Large intestine (tissue), 12 donors: ENCODE measurements at places on chromosomes 4 and X. TPM values are rescaled to one million over a fixed set of nuclear protein-coding genes. Genes with fewer than 3 reads are reported as not detected.
A peak's percentile ranks its signal among the peaks of the same experiment; 100 is the strongest.

The PLAC1 gene
- polyA plus RNA-seq: 0.04 TPM

The SLC25A14 gene
- polyA plus RNA-seq: 22.2 TPM

GRCh38 chrX:131045726-131046125 is 12.4 kb upstream of the ARHGAP36 start:
- H3K4me3 ChIP-seq: no peak overlapping the region
- no peak overlapping the region for H3K27ac ChIP-seq

DNA sequence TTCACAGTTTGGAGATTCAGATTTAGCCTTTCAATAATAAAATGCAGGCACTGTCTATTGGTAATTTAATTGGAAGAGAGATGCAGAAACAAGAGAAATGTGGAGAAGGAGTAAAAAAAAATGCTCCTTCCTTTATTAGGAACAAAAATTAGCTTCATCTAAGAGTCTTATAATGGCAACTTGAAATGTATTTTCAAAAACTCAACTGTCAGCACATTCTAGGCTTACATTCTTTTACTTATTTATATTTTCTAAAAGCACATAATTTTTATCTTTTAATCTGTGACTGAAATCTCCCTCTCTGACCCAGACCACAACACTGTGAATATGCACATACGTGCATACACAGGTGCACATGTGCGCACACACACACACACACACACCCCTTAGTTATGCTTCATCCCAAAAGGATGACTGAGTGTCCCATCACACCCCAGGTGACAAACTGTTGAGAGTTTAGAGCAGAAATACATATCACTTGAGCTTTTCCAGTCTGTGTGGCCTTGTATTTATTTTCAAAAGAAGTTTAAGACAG is 29.7 kb downstream of the NR3C2 start:
- no peaks in the 10 kb centered on the region for H3K36me3 ChIP-seq
- H3K27ac ChIP-seq: no peak overlapping the region
- H3K27me3 ChIP-seq: no peaks in the 10 kb centered on the region

The GAGE1 gene
- not detected for polyA plus RNA-seq

The FGFBP1 gene
- polyA plus RNA-seq: 0.16 TPM

The PAGE2B gene
- polyA plus RNA-seq: 0.57 TPM

DNA sequence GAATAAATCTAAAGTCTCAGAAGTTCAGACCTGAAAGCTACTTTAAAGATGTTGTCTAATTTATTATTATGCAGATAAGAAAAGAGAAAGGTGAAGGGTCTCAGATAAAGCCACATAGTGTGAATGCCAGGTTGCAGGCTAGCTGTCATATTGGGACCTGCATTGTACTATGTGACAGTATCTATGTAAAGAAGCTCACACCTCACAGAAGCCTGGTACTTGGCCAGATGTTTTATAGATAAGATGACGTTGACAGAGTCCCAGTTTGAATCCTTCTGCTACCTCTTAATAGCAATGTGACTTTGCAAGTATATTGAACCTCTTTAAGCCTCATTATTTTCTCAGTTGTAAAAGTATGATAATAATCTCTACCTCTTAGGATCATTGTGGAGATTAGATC is 227.0 kb downstream of the SPRY1 start:
- H3K27ac ChIP-seq: no peak overlapping the region
- peaks cover 6% of the 10 kb centered on the region for H3K4me1 ChIP-seq
- DNase-seq: no peak
- no peaks in the 10 kb centered on the region for H3K36me3 ChIP-seq
- no peaks in the 10 kb centered on the region for H3K27me3 ChIP-seq

DNA sequence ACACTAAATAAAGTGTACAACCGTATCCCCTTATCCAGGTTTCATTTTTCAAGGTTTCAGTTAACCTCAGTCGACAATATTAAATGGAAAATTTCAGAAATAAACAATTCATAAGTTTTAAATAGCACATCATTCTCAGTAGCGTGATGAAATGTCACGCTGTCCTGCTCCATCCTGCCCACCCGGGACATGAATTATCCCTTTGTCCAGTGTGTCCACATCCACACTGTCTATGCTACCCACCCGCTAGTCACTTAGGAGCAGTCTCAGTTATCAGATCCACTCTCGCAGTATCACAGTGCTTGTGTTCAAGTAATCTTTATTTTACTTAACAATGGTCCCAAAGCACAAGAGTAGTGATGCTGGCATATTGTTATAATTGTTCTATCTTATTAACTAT is 54.7 kb downstream of the FRYL start:
- H3K4me1 ChIP-seq: no peaks in the 10 kb centered on the region
- no peak overlapping the region for H3K4me3 ChIP-seq
- H3K27ac ChIP-seq: no peak overlapping the region
- H3K36me3 ChIP-seq: peaks cover 2% of the 10 kb centered on the region
- no peak for DNase-seq

DNA sequence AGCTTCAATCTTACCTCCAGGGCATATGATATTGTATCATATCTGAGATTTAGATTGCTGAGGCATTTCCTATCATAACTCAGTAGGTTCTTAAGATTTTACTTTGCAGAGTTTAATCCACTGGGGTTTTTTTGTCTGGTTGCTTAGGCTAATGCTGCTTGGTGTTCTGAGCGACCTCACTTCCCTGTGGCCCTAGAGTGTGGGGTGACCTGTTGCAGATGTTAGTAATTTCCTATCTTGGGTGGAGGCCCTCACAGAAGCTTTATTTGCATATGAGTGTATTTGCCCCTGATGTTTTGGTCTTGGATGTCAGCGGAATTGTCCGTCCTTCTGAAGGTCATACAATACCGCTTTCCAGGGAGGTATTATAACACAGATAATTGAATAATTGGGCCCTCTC is 137.1 kb downstream of the NDST3 start:
- H3K4me1 ChIP-seq: no peaks in the 10 kb centered on the region
- no peak overlapping the region for H3K4me3 ChIP-seq
- no peak overlapping the region for H3K27ac ChIP-seq

The CXorf65 gene
- polyA plus RNA-seq: 1.1 TPM

- H3K27ac ChIP-seq: no peak overlapping the region
- DNase-seq: no peak
- no peaks in the 10 kb centered on the region for H3K27me3 ChIP-seq
- no peak overlapping the region for H3K4me3 ChIP-seq
- no peaks in the 10 kb centered on the region for H3K36me3 ChIP-seq
These were observed 281.3 kb upstream of the FTHL17 start for GRCh38 chrX:31353095-31353494.

The GDPD2 gene
- 19.9 TPM for polyA plus RNA-seq

DNA sequence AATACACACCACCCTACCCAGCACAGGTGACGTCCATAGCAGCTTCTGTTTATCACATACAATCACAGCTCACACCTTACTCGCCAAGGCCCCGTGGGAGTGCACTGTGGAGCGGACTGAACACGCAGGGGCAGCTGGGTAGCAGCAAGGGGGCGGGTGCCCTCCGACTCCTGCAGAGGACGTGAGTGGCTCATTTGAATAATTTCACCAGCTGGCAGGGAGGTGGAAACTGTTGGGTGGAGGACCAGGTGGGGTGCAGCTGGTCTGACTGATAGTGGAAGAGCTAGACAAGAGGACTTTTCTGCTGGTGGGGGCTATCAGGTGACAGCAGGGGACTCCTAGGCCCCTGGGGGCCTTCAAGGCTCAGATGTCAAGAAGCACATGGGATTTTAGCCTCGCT is 16.3 kb downstream of the MAN2B2 start:
- H3K27me3 ChIP-seq: no peaks in the 10 kb centered on the region
- H3K27ac ChIP-seq: no peak overlapping the region
- no peak overlapping the region for H3K4me3 ChIP-seq
- DNase-seq: no peak

DNA sequence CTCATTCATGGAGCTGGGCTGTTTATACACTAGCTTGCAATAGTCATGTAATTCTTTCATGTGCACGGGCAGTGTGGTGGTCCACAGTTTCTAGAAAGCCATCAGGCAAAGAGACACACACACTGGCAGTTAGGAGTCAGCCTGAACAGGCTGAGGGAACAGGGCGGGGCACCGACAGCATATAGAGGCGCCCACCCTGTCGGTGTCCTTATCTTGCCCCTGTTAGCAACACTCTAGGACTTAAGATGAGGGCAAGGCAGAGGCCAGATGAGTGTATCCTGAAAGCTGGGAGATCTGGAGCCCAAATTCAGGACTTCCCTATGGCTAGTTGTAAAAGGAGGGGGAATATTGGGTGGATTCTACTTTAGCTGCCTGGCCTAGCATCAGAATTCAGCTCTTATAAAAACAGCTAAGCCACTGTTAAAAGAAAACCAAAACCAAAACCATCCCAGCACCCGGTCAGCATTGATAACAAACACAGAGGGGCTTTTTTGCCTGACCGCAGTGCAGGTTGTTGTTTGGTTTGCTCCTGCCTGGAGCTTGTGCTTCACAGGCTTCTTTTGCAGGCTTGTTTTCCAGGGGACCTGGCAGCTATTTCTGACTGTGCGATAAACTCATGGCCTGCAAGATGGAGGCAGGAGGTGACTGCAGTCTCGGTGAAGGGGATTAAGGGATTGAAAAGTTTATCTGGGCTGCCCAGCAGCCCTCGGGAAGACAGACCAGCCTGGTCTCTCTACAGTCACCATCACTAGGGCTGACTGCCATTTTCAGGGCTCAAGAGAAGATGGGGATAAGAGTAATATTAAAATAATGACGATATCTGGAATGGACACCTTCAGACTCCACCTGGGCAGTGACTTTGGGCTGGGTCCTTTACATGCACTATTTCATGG is 638.9 kb downstream of the MID1IP1 start:
- H3K4me1 ChIP-seq: peaks cover 31% of the 10 kb centered on the region
- no peak overlapping the region for H3K4me3 ChIP-seq
- H3K27ac ChIP-seq: peak overlapping the region; percentile 15
- DNase-seq: no peak
- H3K36me3 ChIP-seq: no peaks in the 10 kb centered on the region

GRCh38 chr4:13452927-13453579 is 31.1 kb downstream of the RAB28 start:
- H3K27ac ChIP-seq: no peak overlapping the region
- DNase-seq: no peak

DNA sequence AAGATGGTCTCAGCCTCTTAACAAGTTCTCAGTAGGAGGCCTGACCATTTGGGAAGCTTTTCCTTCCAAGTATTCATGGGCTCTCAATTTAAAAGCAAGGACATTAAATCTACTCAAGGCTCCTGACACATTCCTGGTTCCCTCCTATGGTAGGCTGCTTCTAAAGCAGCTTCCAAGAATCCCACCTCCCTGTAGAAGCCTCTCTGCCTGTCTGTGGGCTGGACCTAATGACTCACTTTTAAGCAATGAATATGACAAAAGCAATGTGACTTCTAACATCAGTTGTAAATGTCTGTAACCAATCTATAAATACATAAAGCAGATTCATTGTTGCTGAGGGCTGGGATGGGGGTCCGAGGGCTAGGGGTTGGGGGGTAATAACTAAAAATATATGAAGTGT is 99.5 kb upstream of the FAM9B start:
- H3K4me1 ChIP-seq: no peaks in the 10 kb centered on the region
- H3K36me3 ChIP-seq: no peaks in the 10 kb centered on the region
- DNase-seq: no peak
- no peak overlapping the region for H3K27ac ChIP-seq

DNA sequence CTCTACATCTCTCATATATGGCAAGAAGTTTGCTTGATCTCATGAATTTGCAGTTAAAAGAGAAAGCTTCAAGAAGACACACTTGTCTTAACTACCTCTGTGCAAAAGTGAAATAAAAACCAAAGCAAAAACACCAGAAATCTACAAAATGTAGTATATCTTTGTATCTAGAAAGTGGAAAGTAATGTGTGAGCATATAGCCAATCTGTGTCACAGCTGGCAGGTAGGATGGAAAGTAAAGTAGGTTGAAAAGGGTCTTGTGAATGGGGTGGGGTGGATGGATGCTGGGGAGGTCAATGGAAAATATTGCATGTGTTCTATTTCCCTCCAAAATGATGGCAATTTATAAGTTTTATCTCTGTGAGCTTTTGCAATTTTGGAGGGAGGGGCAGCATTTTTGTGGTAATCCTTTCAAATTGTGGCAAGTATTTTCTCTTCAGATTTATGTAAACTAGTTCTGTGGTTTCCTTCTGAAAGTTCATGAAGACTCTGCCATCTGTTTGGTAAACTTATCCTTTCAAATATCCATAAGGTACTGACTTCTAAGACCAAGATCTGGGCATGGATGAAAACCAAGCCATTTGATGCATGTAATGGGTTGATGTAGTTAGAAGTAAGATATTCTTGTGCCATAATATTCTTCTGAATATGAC is 215.9 kb upstream of the GIMD1 start:
- H3K27ac ChIP-seq: peak overlapping the region; percentile 36
